T follicular helper cell (primary cell): ENCODE measurements at places on chromosomes 5 and 9.

GRCh38 chr9:20312732-20313131 is 309.6 kb downstream of the MLLT3 start:
- DNase-seq, result no peak

DNA sequence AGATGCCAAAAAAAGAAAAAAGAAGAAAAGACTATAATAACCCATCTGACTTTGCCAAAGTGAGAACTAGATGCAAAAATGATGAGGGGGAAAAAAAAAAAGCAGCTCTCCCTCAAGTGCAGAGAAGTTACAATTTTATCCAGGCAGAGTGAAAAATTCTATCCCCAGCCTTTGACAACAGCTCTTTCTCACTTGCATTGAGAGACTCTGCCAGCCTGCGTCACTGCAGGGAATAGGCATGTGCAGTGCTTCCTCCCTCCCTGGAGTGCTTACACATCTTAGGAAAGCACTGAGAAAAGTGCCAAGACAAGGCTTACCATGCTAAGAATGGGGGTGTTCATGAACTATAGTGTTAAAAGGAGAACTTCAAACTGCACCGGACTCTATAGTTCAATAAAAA is 418.6 kb upstream of the TYRP1 start:
- no peak for DNase-seq

DNA sequence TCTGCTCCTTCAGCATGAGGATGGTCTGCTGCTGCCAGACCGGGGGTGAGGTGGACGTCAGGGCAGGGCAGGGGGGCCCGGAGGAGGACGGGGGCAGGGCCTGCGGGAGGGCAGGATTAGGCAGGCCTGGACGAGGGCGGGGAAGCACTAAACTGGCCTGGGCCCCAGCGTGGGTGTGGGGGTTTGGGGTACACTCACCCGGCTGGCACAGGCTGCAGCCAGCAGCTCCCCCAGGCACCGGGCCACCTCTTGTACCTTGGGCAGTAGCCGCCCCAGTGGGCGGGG is 5.5 kb downstream of the SAPCD2 start:
- DNase-seq, result no peak

DNA sequence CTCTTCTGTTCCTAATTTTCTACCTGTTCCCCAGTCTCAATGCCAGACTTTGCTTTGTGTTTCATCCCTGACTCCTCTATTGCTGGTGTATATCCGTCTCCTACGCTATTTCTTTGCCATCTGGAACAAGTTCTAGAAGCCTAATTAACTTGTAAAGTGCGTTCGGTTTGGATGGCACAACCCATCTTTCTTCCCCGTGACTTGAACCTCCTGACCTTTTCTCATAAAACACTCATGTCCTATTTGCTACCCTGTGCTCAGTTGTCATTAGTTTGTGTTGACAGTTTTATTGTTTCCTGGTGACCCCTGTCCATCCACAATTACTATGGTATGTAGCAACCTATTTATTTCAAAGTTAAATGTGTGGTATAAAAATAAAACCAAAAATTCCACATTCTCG is 323.5 kb downstream of the TLE4 start:
- DNase-seq, result no peak

GRCh38 chr9:33019797-33020196 is 5.3 kb upstream of the DNAJA1 start:
- no peak for DNase-seq

- no peak for DNase-seq
These were observed 64.7 kb downstream of the UBE2R2 start for GRCh38 chr9:33881635-33882034.

GRCh38 chr5:92467695-92468094 is 1084.6 kb upstream of the ARRDC3 start:
- DNase-seq, result no peak

GRCh38 chr5:31213705-31214121 is 20.2 kb downstream of the CDH6 start:
- DNase-seq, result no peak

DNA sequence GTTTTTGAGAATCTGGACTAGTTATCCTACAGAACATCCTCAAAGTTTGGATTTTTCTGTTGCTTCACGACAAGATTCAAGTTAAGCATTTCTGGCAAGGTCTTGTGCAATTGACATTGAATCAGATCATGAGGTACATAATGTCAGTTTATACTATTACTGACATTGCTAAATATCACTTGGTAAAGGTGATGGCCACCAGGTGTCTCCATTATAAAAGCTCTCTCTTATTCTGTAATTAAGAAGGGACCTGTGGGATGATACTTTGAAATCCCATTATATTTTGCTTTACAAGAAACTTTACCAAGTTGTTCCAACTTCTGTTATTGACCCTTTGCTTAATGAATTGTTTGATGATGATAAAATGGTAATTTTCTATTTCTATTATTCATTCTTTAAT is 131.0 kb upstream of the ASTN2 start:
- no peak for DNase-seq

- no peak for DNase-seq
These were observed 10.5 kb downstream of the IRX2 start for GRCh38 chr5:2740876-2741555.

GRCh38 chr9:107249665-107250285 is 33.3 kb upstream of the RAD23B start:
- DNase-seq, result no peak

DNA sequence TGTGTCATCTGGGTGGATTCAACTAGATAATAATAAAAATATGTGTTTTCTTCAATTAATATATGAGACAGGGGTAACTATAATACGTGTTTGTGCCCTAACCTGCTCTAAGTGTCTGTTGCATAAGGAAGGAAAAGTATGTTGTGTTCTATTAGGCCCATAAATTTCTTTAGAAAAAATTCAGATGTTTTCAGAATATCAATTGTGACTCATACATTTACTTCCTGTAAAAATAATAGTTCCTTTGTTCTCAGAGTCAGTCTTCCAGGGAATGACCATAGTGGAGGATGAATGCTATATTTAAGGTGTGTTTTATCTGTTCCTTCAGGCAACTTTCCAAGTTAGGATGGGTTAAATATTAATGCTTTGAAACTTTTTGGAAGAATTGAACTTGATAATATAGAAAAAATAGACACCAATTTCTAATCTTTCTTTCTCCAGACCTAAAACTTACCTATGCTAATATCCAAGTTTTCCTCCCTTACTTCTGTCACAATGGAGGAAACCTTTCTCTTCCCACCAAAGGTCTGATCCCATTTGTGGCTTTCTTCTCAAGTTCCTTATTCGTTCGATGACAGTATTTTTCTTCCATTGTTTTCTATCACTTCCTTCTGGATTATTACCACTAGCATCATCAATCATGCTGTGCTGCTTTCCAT is 49.9 kb downstream of the ISL1 start:
- no peak for DNase-seq

DNA sequence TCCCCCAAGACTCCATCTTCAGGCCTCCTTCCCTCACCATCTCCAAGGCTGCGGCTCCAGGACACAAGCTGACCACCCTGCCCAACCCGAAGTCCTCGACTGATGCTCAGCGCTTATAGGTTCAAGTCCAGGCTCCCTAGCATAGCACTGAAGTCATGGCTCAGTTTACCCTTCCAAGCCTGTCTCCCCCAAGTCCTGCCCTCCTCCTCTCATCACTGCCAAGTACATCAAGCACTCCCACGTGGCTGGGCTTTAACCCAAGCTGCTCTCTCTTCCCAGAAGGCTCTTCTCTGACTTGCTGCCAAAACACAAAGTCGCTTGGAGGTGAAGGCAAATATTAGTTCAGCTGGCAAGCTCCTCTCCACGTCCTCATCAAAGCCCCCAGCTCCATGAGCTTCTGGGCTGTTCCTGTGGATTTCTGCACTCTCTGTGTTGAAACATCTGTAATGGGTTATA is 22.1 kb upstream of the MARCHF6 start:
- no peak for DNase-seq

- DNase-seq, result no peak
These were observed 336.1 kb downstream of the GLIS3 start for GRCh38 chr9:3963643-3964369.

GRCh38 chr5:75964008-75964407 is 119.2 kb upstream of the SV2C start:
- DNase-seq, result no peak

DNA sequence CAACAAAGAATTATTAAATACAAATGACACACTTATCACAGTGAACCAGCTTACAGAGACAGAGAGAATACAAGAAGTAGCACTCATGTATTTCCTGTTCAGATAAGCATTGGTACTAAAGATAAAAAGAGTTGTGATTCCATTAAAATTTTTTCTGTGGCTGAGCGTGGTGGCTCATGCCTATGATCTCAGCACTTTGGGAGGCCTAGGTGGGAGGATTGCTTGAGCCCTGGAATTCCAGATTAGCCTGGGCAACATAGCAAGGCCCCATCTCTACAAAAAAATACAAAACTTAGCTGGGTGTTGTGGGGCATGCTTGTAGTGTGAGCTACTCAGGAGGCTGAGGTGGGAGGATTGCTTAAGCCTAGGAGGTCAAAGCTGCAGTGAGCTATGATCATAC is 32.9 kb downstream of the FCHO2 start:
- DNase-seq, result no peak

- DNase-seq, result no peak
These were observed 105.7 kb upstream of the ALDH1B1 start for GRCh38 chr9:38286766-38287165.

DNA sequence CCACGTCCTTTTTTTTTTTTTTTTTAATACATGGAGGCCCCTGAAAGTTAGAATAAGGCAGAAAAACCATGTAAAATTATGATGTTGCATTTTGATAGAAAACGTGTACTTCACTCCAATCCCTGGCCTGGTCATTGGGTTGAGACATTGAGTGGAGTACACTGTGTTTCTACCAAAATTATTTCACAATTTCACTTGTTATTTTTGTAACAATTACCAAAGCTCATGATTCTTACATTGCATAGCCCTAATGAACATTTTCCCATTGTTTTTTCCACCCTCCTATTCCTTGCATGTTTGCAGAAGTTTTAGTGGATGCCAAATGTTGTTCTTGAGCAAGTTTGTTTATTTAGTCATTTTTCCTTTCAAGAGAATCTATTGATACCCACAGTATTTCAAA is 21.9 kb downstream of the MAMDC2 start:
- DNase-seq, result no peak

DNA sequence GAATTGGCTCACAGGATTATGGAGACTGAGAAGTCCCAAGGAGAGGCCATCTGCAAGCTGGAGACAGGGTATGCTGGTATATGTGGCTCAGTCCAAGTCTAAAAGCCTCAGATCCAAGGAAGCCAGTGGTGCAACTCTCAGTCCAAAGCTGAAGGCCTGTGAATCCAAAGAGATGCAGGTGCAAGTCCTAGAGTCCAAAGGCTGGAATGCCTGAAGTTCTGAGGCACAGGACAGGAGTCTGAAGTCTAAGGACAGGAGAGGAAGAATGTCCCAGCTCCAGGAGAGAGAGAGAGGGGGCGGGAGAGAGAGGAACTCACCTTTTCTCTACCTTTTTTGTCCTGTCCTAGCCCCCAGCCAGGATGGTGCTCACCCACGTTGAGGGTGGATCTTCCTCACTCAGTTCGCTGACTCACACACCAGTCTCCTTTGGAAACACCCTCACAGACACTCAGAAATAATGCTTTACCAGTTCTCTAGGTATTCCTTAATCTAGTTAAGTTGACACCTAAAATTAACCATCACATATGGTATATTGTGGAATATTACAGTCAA is 49.6 kb downstream of the KCNN2 start:
- DNase-seq, result no peak

GRCh38 chr9:88997646-88998045 is 6.4 kb downstream of the S1PR3 start:
- DNase-seq, result no peak

DNA sequence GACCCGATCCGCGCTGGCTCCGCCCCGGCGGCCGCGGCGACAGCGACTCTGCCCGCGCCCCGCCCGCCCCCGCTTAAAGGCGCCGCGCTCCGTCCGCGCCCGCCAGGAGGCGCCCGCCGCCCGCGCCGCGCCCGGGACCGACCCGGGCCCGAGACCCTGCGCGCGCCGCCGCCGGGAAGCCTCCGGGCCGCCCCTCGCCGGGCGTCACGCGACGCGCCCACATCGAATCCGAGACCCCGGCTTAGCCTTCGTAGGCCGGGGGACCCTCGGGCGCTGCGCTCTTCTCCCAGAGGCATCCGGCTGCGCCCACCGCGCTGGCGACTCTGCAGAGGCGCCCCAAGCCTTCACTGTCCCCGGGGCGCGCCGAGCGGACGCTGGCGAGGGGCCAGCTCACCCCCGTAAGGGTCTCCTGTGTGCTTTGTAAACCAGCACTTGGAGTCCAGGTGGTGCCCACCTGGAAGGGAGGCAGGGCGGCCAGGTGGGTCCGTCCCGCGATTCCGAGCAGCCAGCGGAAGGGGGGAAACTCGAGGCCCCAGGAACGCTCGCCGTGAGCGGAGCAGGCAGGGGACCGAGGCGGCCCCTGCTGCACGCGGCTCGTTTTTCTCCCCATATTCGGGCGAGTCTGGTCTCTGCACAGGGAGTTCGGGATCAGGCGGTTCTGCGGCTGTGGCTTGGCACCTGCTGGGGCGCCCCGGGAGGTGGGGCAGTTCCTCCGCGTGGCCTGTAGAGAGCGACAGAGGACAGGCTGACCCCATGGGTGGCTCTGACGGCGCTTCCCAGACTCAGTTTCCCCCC is 423 bp upstream of the ABCA2 start:
- peak; percentile 50 for DNase-seq

DNA sequence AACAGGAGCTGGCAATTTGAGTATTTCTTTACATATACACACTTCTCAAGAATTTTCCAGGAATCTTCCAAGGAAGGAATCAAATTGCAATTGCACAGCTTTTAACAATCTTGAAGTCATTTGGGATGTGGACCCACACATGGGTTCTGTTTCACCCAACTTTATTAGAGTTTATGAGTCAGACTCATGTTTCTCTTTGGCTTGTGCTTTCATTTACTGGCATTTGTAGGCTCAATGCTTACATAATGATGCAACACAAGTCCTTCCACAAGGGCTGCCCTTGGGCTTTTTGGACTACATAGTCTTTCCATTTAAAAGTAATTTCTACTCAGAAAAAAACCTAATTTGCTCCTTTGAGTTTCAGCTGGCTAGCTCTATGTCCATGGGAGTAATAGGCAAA is 4.6 kb upstream of the CDC37L1 start:
- no peak for DNase-seq

DNA sequence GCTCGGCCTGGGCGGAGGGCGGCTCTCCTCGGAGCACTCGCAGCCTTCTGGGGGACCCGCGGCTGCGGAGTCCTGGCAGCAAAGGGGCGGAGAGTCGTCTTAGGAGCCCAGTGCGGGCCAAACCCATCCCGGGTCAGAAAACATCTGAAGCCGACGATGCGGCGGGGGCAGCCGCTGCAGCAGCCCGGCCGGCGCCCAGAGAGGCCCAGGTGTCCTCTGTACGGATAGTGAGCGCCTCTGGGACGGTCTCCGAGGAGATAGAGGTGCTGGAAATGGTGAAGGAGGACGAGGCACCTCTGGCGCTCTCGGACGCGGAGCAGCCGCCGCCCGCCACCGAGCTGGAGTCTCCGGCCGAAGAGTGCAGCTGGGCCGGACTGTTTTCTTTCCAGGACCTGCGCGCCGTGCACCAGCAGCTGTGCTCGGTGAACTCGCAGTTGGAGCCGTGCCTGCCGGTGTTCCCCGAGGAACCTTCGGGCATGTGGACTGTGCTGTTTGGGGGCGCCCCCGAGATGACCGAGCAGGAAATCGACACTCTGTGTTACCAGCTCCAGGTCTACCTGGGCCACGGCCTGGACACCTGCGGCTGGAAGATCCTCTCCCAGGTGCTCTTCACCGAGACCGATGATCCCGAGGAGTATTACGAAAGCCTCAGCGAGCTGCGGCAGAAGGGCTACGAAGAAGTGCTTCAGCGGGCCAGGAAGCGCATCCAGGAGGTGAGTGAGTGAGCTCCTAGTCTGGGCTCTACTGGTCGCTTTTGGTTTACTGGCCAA is 1.2 kb downstream of the JMY start:
- DNase-seq, result no peak

- DNase-seq, result no peak
These were observed 51.5 kb downstream of the UBE2R2 start for GRCh38 chr9:33868440-33868973.

- no peak for DNase-seq
These were observed 57.9 kb upstream of the ORM1 start for GRCh38 chr9:114264806-114265550.
